ENCODE measurements at places on chromosomes 3 and 15.
A peak's percentile ranks its signal among the peaks of the same experiment; 100 is the strongest.

GRCh38 chr3:18591120-18591519 is 166.0 kb upstream of the SATB1 start:
- DNase-seq, result no peak

DNA sequence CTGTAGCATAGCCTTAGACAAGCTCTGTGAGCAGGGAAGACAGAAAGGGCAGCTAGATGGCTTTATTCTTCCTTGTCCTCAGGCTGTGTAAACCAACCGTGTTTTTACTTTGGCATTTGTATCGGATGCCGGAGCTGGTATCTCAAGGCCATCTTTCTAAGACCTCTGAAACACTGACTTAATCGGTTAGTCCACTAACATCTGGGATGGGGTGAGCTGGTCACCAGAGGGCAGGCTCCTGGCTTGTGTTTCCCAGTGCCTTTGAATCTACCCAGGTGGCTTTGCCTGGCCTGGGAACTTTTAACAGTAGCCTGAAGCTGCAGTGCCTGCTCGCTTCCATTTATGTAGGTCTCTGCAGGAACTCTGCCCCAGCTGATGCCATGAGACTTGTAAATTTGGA is 252.7 kb downstream of the NR1D2 start:
- peak; percentile 55 for DNase-seq

- no peak for DNase-seq
These were observed 33.8 kb downstream of the AMOTL2 start for GRCh38 chr3:134340362-134340981.

GRCh38 chr15:90859234-90860131 is 8.9 kb upstream of the FURIN start:
- no peak for DNase-seq

GRCh38 chr3:12371525-12372140 is 82.8 kb downstream of the PPARG start:
- DNase-seq, result no peak

DNA sequence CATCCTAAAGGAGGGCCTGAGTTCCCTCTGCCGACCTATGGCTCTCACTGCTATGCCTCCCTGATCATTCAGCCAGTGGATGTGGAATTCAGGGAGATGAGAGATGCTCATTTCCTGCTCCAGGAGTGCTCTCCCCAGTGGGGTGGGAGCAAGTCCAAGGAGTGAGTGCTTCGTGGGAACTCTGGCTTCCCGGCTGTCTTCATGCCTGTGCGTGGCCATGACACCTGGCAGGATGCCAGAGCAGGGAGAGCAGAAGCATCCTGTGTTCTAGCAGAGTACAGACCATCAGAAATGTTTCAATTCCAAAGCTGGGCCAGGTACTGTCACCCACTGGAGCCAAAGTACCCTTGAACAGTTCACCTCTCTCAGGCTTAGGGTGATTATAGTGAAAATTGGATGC is 45.1 kb downstream of the APH1B start:
- DNase-seq, result no peak

GRCh38 chr3:18442756-18443664 is 17.9 kb upstream of the SATB1 start:
- DNase-seq, result no peak

GRCh38 chr3:48952510-48953118 is 34.0 kb downstream of the ARIH2 start:
- peak; percentile 78 for DNase-seq

All from WTC11 (cell line).